ENCODE measurements at places on chromosomes 11 and 22.

GRCh38 chr11:69721106-69721505 is 17.3 kb upstream of the FGF19 start:
- no peak for DNase-seq

DNA sequence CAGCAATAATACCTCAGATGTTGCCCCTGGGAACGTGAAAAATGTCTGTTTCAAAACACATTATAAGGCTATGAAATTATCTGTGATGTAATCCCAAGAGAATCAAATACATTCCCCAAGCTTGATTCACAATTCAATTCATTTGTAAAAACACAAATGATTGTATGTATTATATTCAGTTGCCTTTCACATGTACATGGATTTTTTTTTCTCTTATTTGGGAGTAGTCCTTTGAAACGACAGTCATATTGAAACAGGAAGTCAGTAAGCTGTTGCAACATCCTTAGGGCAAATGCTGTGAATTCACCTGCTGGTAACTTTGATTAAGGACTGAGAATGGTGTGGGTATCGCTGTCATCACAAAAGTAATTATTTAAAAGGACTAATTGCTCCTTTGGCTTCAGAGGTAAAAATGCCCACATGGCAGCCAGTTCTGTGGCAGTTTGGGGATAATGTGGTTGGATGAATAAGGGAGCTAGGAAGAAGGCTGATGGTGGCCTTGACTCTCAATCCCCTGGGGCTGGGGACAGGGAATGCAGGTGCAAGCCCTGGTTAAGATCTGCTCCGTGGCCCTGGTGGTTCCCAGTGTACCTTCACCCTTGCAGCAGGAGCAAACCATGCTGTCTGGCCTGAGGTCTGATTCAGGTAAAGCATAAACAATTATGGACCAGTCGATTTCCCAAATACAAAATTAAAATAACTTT is 13.2 kb downstream of the EHF start:
- DNase-seq = peak; percentile 76

- no peak for DNase-seq
Observed at GRCh38 chr22:19477321-19478044, 1.5 kb downstream of the UFD1 start.

- DNase-seq = no peak
Observed at GRCh38 chr11:108880510-108880909, 215.6 kb downstream of the DDX10 start.

DNA sequence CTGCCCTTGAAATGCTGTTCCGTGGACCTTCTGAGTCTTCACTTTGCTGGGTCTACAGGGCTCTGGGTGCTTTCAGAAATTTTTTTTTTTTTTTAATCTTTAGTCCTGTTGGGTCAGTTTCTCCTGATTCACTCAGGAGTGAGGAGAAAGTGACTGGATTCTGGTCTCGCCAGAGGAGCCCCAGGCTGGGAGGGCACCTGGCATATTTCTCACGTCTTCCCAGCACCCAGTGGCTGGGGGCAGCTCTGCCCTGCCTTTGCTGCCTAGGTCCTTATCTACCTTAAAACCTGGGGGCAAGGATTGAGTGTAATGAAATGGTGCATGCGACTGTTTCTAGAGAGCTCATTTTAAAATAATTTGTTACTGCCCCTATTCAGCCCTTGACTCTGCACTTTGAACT is 23.3 kb downstream of the SAMM50 start:
- no peak for DNase-seq

GRCh38 chr11:67345920-67346819 is 7.2 kb downstream of the POLD4 start:
- peak; percentile 96 for DNase-seq

DNA sequence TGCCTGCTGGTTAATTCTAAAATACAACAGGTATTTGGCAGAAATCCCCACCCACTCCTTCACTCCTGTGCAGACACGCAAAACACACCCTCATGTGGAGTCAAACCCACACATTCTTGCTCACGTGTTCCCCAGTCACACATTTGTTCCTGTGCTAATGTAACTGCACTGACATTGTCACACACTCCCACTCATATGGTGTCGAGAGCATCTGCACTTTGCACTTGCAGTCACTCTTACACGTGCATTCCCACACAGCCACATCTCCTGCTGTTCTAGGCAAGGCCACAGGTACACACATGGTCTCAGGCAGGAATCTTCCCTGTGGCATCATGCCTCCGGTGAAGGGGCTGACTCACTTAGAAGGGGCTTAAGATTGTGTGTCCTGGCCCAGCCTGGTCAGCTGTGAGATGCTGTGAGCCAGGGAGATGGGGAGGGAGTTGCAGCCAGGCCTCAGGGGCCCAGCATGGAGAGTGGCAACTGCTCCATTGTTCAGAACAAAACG is 395.0 kb downstream of the TENM4 start:
- peak; percentile 78 for DNase-seq

DNA sequence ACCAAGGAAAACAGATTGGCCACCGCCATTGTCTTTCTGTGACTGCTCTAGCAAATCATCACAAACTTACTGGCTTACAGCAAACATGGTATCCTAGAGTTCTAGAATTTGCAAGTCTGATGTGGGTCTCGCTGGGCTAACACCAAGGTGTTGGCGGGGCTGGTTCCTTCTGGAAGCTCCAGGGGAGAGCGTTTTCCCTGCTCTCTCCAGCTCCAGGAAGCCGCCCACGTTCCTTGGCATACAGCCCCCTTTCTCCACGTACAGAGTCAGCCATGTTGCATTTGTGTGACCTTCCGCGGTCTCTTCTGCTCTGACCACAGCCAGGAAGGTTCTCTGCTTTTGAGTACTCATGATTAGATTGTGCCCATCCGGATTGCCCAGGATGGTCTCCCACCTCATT is 27.5 kb downstream of the TBC1D22A start:
- DNase-seq = no peak

DNA sequence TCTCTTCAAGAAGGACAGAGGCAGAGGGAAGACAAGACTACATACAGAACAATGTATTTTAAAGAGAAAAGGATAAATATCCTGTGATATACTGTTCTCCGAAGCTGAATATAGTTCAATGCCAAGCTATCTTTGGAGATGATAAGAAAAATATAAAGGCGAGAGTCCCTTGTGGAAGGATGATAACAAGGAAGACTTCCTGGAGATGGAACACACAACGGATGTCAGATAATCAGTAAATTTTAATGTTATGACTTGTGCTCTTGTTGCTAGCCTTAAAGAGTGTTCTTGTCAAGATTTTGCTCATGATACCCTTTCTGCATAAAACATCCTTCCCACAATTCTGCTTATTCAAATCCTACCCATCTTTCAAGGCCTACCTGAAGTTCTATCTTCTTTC is 6.8 kb upstream of the CTR9 start:
- DNase-seq = no peak

DNA sequence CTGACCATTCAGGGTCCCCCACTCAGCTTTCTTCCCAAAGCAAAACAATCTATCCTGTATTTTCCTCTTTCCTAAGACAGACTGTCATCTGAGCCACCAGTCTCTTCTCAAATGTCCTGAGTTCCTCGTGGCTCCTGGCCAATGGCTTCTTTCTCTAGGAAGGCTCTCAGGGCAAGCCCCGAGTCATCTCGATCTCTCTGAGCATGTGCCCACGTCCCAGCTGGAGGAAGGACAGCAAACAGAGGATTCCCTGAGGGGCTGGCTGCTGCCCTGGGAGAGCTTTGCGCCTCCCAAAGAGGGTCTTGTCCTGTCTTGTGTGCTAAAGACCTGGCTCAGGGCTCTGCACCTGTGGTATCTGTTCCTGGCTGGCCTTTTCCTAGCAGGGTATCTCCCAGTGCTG is 8.3 kb downstream of the SLC37A2 start:
- DNase-seq = no peak

DNA sequence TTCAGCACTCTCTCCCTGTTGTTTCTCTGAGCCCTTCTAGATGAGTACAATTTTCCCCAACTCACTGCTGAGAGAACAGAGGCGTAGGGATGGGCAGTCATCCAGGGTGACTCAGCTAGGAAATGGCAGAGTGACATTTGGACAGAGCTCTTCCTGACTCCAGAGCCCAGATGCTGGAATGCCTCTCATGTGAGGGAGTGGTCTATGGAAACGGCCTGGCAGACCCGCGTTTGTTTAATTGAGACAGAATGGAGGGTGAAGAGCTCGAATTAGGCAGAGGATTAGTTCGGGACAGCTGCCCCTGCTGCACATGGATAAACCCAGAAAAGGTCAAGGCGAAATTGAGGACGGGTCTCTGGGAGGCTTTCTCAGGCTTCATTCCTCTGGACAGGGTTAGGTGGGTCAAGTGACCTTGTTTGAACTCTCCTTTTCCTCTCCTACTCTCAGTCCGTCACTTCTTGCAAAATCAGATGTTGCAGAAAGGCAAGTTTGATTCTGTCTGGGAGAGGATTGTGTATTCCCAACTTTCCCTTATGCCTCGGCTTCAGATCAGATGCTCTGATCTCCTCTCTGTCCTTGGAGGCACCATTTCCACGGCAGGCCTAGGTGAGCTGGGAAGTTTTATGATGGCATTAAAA is 7.6 kb upstream of the LMO2 start:
- peak; percentile 68 for DNase-seq

DNA sequence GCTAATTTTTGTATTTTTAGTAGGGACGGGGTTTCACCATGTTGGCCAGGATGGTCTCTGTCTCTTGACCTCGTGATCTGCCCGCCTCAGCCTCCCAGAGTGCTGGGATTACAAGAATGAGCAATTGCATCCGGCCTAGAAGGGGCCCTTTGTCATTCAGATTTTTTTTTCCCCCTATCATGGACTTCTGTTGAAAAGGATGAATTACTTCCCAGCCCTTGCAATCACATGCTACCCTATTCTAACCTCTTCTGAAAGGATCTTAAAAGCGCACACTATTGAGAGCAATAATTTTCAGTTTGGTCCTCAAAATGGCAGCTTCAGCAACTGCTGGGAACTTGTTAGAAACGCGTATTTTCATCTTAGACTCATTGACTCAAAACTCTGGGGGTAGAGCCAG is 575.6 kb upstream of the KIRREL3 start:
- DNase-seq = no peak

DNA sequence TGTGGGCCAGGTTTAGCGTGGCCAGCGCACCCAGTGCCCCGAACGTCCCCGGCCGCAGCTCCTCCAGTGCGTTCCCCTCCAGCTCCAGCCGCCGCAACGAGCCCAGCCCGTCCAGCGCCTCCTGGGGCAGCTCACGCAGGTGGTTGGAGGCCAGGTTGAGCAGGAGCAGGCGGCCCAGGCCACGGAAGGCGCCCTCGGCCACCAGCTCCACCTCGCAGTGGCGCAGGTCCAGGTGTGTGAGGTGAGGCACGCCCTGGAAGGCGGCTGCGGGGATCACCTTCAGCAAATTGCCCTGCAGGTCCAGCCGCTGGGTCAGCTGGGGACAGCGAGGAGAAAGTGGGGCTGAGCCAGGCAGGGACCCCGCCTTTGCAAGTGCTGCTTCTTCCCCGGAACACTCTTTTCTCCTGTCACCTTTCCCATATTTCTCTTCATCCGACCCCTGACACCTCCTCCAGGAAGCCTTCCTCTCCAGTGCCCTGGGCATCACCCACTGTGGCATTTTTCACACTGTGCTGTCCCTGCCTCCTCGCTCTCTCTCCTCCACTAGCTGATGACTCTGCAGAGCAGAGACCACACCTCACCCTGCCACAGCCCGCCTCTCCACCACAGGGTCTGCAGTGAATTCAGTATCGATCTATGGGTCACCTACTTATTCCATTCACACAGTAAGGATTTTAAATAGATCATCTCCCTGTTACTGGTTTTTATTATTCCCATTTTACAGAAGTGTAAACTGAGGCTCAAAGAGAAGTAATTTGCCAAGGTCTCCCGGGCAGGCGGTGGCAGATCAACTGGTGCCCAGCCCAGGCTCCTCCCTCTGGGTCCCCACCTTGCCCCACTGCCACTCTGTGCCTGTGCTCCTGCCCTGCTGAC is 1.9 kb downstream of the CHADL start:
- no peak for DNase-seq

DNA sequence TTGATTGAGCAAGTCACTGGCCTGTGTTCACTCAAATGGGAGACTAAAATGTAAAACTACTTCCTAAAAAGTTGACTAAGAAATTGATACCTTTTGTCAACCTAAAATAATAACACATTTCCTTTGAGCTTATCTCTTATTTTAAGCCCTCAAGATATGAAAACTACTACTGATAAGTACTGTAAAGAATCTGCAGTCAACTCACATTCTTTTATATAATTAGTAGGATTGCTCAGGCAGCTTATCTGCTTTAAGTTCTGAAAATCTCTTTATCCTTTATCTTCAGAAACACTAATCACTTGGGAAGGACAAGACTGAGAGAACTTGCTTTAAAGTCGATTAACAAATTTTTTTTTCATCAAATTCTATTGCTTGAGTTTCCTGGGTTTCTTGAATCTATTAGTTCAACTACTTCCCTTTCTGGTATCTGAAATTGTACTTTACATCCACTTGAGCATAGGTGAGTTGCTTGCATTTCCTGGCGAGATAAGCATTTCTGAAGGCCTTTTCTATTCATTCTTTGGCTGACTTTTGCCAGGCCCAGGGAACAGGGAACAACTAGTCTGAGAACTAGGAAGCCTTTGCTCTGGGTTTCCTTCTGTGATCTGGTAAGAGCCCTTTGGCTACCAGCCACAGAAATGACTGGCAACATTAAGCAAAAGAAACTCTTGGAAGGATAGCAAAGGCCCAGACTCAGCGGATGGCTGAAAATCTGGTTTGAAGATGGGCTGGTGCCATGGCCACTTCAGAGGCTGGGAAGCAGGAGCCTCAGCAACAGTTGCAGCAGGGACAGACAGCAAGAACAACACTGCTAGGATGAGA is 19.3 kb upstream of the CSRP3 start:
- DNase-seq = no peak

- no peak for DNase-seq
Observed at GRCh38 chr22:31436132-31436531, 36.7 kb downstream of the DRG1 start.

DNA sequence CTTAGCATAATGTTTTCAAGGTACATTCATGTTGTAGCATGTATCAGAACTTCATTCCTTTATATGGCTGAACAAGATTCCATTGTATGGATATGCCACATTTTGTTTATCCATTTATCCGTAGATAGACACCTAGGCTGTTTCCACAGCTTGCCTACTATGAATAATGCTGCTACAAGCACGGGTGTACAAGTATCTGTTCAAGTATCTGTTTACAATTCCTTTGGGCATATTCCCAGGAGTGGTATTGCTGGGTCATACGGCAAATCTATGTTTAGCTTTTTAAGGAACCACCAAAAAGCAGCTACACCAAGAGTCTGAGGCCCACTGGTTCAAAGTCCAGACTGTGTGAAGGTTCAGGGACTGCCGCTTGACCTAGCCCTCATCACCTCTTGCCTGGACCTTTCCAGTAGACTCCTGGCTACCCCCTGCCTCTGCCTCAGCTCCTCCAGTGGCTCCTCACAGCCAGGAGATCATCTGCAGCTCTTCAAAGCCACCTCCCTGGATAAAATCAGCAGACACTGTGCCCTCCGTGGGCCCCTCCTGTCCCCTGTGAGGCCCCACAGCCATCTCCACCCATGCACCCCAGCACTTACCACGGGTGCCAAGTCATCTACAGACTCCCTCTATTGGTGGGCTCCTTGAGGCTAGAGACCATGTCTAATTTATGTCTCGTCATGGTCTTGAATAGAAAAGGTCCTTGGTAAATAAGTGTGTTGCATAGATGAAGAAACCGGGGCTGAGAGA is 160.3 kb downstream of the MN1 start:
- DNase-seq = peak; percentile 96

Data from epithelial cell of esophagus (primary cell).